ENCODE measurements at places on chromosomes 5 and 9. TPM values are rescaled to one million over a fixed set of nuclear protein-coding genes. Genes with fewer than 3 reads are reported as not detected.

The LAMC3 gene
- total RNA-seq: 156 TPM

The MRRF gene
- total RNA-seq: 35.4 TPM

The SET gene
- total RNA-seq: 138 TPM

The ZFP37 gene
- 2.9 TPM for total RNA-seq

The LCN12 gene
- 13.7 TPM for total RNA-seq
